ENCODE measurements at places on chromosomes 3 and 15.

GRCh38 chr3:46693038-46693891 is at the start of gene ALS2CL:
Gene ALS2CL, minus strand, starts transcription at chr3:46693679. Its CDS starts 4,239 bp downstream, at chr3:46689440.
- DNase-seq = no peak

GRCh38 chr3:185175370-185175987 is 22.6 kb upstream of the C3orf70 start:
- no peak for DNase-seq

DNA sequence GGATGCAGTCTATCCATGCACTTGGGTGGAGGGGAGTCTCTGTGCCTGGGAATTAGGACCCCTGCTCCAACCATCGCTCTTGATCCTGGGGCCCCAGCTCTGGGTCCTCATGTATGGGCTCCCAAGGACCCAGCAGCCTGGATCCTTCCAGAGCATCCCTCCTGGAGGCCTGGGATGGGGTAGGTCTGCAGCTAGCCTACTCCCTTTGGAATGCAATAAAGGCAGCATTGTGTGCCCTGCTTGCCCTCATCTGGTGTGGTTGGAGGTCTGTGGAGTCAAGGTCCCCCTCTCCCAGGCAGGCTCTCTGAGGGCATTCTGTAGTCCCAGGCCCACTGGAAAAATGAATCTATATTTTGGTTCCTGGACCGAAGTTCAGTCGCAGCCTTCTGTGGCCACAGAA is 15.0 kb upstream of the SLC28A1 start:
- no peak for DNase-seq

- DNase-seq = no peak
Measured at GRCh38 chr3:30167541-30168011, 438.8 kb upstream of the TGFBR2 start.

DNA sequence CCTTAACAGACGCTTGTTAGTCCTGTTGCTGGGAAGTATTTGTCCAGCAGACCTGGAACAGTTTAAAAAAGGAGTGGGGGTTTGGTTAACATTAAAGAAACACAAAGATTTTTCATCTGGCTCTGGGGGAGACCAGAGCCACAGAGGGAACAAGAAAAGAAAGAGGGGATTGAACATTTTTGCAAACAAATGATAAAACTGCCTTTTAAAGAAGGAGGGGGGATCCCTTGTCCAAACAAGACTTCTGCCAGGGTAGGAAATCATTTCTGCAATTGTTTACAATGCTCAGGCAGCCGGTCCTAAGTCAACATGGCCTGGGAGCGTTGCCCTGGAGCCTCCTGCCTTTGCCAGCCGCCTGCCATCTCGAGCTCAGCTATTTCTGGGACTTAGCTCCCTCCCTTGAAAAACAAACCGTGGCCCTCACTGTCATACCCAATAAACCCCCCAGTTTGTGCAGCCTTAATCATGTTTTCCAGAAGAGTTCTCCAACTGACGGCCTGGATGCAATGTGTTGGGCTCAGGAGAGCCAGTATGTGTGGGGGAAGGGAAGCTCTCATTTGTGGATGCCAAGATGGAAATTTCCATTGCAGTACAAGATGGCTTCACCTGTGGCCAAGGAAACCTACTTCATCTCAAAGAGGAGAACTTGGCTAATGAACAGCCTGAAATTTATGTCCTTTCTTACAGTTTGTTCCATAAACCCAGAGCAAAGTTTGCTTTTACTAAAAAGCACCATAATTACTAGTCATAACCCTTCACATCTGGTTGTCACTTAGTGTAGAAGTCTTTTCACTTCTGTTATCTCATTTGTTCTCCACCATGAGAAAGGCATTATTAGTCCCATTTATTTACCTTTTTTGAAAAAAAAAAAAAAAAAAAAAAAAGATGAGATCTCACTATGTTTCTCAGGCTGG is 75.9 kb upstream of the RNU6-1 start:
- no peak for DNase-seq

DNA sequence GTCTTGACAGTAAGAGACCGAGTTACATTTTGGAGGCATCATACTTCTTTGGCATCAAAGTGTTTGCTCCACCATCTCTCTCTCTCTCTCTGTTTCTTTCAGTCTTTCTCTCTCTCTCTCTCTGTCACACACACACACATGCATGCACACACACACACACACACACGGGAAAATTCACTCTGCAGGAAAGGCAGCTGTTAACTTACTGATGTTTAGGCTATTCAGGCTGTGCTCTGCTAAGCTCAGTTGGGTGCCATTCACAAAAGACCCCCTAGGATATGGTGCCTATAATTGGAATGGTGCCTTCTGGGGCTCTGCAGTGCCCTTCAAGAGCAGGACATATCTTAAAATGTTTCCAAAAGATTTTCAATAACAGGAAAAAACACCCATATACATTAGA is 78.2 kb downstream of the KCNH8 start:
- no peak for DNase-seq

DNA sequence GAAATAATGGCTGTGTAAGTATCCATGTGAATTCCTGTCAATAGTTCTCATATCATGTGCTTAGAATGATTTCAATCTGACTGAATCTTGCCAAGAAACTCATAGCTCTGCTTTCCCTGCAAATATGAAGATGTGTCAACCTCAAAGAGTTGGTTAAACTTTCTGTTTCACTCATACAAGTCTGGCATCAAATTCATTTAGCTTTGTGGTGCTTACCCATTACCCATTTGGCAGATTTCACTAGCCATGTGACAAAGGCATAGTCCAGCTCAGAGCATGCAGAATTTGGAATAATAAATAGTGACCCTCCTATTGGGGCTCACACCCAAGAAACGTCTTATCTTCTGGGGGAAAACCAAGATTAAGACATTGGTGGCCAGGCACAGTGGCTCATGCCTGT is 256.6 kb upstream of the TPRG1 start:
- no peak for DNase-seq

DNA sequence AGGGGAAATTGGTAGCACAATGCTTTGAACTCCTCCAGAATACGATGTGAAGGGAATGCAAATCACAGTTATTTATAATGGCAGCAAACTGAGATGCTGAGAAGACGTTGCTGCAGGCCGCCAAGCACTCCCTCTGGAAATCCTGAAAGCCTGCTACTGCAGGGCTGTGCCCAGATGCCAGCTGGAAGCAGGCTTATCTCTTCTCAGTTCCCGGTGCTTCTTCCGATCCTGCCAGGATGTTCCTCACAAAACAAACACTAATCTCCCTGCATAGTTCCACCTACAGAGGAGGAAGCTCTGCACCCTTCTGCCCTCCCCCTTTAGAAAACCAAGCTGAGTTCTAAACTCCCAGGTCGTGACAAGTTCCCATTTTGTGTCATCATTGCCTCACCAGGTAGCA is 201.7 kb upstream of the BCL6 start:
- DNase-seq = no peak

DNA sequence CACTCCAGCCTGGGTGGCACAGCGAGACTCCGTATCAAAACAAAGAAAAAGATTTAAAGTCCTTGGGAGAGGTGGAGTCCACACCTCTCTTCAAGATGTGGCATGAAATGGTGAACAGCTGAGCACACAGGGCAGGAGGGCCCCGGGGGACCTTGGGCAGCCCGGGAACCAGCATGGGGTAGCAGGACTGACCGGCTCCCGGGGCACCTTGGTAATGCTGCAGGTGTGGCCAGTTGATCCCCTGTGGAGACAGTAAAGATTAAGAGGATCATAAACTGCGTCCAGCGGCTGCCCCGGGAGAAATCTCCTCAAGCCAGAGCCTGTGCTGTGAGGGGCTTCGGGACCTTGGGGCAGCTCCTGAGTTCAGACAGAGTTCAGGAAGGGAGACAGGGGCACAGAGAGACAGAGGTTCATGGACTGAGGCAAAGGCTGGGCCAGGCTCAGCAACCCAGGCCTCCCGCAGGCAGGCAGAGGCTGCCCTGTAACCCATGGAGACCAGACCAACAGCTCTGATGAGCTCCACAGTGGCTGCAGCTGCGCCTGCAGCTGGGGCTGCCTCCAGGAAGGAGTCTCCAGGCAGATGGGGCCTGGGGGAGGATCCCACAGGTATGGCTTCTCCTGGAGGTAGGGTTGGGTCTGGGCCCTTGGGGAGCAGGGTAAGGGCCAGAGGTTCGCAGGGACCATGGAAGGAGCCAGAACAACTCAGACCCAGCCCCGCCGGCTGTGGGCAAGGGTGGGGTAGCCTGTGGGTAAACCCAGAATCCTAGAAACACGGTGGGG is at the start of gene NR2E3:
TSS of gene NR2E3 (plus strand) at position 299 of the 780 bp plus-strand sequence. CDS start at position 489, 190 bp downstream.
- DNase-seq = no peak

DNA sequence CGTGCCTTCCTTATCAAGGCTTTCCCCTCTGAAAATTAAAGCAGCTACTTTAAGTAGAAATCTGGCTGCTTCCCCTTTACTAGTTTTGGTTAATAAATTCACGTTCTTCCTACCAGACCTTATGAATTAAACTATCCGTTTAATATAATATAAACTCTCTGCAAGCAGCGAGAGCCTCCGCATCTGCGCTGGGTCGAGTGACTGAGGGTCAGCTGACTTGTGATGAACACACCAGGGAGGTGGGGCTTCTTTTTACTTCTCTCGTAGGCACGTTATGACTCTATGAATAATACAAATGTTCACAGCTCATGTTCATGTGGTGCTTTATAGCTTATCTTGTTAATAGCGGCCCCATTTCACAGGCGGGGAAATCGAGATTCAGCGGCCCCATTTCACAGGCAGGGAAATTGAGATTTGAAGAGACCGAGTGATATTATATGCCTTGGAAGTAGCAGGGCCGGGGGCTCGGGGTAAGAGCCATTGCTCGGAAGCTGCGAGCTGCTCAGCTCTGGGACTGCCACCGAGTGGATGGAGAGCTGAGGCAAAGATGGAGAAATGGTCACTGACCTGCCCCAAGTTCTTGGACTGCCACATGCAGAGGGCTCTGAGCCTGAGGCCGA is 8.3 kb downstream of the MUC4 start:
- peak; percentile 5 for DNase-seq

DNA sequence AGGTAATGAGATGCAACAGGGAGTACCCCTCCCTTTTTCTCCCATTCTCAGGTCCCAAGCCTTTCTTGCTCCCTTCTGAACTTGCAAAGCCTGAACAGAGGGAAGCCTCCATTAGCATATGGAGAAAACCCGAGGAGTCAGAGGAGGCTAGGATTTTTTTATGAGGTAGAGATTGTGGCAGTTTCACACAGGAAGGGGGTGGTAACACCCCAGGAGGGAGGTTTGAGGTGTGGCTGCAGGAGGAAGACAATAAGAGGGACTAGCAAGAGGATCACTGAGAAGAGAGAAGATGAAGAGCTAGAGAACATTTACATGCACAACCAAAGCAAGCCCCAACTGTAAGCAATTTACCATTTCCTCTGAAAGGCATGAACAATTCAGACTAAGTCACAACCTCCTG is 322.7 kb downstream of the SV2B start:
- DNase-seq = no peak

Data from AG09309 (cell line).